ENCODE measurements at places on chromosomes 1 and 21.
A peak's percentile ranks its signal among the peaks of the same experiment; 100 is the strongest.

- no peak for DNase-seq
Measured at GRCh38 chr1:29949676-29950075, 713.4 kb downstream of the PTPRU start.

- no peak for DNase-seq
Measured at GRCh38 chr1:23211955-23212354, 5.3 kb downstream of the HTR1D start.

DNA sequence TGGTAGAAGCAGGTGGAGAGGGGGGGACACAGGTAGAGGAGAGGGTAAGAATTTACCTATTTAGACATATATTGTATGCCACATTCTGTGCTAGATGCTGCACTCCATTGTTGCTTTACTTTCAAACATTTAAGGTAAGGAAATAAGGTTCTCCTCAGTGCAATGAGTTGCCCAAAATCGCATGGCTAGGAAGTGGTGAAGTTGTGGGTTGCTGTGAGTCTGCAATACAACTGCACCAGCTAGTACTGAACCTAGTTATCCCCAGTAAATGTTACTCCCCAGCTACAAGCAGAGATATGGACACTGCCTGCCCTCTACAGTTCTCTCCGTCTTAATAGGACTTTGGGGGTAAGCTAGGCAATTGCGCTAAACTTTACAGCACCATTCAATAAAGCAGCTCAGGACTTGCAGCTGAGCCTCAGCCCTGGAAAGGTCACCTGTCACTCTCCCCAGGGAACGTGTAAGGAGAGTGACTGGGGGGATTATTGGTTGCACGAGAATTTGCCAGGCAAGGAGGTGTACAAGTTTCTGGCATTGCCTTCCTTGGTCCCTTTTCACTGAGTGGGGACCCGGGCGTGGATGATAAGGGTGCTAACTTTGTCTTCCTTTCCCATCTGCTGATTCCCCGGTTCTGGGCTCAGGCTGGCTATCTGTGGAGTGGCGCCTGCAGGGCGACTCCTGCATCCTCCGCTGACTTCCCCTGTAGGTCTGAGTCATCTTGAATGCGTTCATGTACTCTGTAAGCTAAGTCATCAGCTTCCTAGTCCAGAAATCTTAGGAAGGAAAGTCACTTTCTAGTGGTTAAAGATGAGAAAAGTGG lies 71.3 kb upstream of the CNTN2 start:
- DNase-seq, result no peak

DNA sequence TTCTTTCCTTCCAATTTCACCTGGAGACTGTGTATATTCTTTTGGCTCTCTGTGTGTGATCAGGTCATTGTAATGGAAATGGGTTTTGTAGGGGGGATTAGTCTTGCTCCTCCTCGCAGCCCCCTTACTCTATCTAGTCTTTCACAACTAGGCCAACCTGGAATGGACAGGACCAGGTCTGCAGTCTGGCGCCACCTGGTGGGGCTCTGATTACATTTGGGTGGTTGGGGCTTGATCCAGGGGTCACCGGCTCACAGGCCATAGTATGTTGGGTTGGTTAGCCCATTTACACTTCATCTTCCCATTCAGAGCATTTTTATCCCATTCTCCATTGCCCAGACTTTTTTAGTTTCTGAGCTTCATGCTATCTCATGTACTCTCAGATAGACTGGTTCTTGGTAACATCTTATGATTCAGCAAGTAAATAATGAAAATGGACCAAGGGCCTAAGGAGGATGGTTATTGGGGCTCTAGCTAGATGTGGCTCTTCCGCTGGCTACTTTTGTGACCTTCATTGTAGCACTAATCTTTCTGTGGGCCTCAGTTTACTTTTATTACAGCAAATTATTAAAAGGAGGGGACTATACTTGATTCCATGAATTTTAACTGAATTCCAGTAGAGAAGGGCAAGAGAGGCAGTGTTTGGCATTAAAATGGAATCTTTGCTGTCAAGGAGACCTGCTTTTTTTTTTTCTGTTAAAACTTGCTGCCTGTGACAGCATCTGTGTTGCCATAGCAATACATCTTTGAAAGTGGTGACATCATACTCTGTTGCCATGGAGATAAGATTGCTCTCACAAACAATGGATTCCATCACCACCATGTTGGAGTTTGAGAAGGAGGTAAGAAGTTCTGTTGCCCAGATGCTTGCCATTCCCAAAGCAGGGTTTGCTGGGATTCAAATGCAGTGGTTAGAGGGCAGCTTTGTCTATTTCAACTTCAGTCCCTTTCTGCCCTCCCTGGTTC lies 150.1 kb downstream of the PLXNA2 start:
- DNase-seq, result peak; percentile 68

DNA sequence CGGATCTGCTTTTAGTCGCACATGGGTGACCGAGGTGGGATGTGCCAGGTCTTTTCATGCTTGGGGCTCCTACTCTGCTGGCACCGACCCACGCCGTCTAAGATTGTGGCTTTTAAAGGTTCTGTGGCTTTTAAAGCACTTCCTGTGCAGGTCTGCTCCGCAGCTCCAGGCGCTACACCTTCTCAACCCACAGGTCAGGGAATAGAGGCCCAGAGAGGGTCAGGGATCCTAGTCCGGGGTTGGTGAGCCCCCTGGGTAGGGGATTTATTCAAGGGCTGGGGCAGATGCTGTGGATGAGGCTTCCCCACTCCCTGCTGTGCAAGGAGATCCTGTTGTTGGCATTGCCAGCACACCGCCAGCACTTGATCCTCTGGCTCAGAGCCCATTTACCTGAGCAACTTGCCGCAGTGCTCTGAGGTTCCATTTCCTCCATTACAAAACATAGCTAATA lies 212.8 kb upstream of the RAB4A start:
- no peak for DNase-seq

DNA sequence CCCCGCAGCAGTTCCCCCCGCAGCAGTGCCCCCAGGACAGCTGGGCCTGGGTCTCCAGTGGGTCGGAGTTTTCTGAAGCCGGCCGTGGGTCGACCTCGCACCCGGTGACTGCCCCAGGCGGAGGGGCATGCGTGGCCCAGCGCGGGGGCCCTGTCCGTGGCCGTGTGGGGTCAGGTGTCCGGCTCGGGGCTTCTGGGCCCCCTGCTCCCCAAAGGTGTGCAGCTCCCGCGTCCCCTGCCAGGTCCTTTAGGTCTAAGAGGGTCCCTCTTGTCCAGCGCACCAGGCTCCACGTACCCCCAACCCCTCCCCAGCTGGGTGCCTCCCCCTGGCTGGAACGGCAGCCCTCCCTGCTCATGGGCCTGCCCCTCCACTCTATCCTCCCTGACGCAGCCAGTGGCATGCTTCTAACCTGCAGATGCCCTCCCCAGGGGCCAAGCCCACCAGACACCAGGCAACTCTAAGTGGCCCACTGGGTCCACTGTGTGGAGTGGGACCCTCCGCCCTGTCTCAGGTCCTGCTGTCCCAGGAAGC lies 5.9 kb upstream of the HES4 start:
- DNase-seq, result no peak

- no peak for DNase-seq
Measured at GRCh38 chr1:232904566-232904965, 45.8 kb upstream of the NTPCR start.

- DNase-seq, result no peak
Measured at GRCh38 chr1:156775799-156776198, 8.5 kb downstream of the PRCC start.

DNA sequence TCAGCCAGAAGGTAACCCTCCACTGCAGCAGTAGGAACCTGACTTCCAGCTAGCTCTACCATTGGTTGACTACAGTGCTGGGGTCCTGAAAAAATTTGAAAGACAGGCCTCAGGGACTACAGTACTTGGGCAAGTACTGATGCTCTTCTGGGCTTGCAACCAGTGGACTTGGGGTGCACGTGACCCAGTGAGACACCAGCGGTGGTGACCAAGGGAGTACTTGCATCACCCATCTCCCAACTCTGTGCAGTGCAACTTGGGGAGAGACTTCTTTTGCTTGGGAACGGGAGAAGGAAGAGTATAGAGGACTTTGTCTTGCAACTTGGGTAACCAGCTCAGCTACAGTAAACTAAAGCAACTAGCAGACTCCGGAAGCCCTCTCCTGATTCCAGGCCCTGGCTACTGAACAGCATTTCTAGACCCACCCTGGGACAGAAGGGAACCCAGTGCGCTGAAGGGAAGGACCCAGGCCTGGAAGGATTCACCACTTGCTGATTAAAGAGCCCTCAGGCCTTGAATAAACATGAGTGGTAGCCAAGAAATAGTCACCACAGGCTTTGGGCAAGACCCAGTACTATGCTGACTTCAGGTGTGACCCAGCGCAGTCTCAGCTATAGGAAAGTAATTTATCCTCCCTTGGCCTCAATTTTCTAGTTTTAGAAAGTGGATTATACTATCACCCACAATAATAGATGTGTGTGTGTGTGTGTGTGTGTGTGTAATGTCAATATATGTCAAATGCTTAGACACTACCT lies 45.6 kb downstream of the TNNI3K start:
- no peak for DNase-seq

DNA sequence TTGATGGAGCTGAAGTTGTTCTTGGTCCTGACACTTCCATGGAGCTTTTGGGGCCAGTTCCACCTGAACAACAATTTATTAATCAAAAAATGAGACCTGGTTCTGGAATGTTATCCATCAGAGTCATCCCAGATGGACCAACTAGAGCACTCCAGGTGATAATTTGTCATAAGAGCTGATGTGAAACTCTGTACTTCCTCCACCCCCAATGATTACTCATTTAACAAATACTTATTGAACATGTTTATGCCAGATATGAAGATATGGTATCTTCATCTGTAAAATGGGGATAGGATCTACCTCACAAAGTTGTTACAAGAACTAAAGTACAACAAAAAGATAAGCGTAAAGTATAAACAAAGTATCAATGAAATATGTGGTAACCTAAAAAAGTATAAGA lies 153.2 kb downstream of the VPS13D start:
- DNase-seq, result no peak

DNA sequence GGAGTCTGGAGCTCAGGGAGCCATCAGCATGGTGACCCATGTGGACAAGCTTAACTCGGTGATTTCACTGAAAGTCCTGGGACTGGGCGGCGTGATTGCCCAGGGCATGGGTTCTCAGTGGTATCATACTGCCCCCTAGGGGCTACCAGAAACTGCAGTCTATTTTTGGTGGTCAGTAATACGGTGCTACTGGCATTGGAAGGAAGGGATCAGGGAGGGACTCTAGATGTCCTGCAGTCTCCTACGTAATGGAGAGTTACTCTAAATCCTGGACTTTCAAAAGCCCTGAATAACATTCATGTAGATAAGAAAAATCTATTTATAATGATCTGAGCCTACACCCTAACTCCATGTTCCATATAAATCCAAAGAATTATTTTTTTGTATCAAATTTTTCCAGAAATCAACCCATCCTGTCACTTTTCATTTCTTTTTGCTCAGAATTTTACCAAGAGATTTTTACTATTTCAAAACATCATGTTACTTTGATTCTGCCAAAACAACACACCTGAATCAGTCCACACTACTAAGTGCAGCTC lies 37.3 kb downstream of the PABPC4 start:
- DNase-seq, result peak; percentile 55

DNA sequence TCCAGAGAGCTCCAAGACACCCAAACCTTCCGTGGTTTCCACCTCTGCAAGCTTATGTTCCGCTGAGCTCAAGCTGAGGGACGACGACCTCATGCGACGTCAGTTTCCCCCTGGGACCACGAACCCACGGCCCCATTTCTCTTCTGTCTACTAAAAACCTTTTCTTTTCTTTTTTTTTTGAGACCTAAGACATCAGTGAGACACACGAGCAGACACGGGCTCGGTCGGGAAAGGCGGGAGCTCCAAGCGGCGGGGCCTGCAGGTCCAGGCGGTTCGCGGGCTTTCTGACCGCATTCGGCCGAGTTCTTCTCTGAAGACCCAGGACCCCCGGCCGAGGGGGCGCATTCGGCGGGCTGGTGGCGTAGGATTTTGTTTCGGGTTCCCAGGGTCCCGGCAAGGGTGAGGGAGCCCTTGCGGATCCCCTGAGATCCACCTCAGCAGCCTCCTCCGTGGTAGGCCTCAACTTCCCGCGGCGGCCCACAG lies 402 bp downstream of the C21orf58 start:
- DNase-seq, result no peak

DNA sequence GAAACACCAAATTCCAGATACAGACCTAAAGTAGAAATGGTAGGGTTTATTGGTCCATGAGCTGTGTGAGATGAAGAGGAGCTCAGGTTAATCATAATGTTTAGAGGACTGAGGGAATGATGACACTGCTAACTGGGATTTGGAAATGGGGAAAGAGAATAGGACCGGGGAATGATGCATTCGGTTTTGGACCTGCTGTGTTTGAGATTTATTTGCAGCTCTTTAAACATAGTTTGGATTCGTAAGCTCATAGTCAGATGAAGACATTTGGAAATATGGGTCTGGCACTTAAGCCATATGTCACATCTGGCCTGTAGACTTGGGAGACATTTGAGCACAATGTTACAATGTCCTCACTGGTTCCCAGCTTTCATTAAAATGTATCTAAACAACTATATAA lies 127.9 kb upstream of the DUSP10 start:
- no peak for DNase-seq

- no peak for DNase-seq
Measured at GRCh38 chr21:37380349-37381323, 14.1 kb downstream of the DYRK1A start.

GRCh38 chr1:39876144-39876543 lies 7.2 kb downstream of the TRIT1 start:
- DNase-seq, result no peak

DNA sequence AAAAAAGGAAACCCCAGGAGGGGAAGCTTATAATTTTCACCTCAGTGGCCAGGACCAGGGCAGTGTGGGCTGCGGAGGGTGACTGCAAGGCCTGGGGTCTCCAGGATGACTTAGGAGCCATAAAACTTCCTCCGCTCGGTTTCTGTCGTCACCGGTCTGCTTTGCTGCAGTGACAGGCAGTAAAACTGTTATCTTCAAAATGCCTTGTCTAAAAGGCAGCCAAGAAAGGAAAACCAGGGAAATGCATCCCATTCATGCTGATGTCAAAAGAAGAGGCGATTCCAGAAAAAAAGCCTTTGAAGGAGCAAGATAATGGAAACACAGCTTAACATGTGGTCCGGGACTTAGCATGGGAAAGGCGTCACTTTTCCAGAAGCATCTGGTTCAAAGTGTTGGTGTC lies 42.0 kb downstream of the COL6A1 start:
- no peak for DNase-seq

DNA sequence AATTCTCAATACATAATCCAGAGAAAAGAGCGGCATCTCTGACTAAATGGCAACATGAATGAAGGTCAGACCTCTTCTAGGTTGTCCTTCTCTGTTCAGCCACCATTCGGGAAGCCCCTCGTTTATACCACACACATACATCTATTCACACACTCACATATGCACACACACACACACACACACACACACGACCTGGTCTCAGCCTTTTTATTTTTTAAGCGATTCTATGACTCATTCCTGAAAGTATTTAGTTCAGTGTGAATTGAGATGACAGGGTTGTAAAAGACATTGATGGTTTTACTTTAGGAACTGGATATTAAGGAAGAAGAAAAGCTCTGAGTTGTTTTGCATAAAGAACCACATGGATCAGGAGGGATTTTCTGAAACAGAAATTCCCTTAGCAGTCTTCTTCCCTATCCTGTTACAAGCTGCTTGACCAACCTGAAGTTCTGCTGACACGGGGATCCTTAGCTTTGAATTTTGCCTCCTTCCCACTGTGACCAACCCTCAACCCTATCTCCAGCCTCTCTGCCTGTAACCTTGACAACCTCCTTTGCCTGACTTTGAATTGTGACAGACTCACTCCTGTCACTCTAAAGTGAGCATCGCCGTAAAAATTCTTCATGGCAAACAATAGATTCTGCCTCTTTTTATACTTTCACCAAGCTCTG lies 383.1 kb upstream of the ESRRG start:
- no peak for DNase-seq
